Thymus (tissue), 14 donors: ENCODE measurements at places on chromosomes 1 and 21. TPM values are rescaled to one million over a fixed set of nuclear protein-coding genes. Genes with fewer than 3 reads are reported as not detected.

CATSPERE gene
- polyA plus RNA-seq, result 1.3 TPM

- H3K27ac ChIP-seq, result peak overlapping the region; percentile 42
- peaks cover 26% of the 10 kb centered on the region for H3K4me1 ChIP-seq
- peaks cover 17% of the 10 kb centered on the region for H3K27me3 ChIP-seq
- peak overlapping the region; percentile 44 for H3K4me3 ChIP-seq
- no peaks in the 10 kb centered on the region for H3K36me3 ChIP-seq
Observed at GRCh38 chr1:9128166-9128519, 759 bp downstream of the GPR157 start.

DNA sequence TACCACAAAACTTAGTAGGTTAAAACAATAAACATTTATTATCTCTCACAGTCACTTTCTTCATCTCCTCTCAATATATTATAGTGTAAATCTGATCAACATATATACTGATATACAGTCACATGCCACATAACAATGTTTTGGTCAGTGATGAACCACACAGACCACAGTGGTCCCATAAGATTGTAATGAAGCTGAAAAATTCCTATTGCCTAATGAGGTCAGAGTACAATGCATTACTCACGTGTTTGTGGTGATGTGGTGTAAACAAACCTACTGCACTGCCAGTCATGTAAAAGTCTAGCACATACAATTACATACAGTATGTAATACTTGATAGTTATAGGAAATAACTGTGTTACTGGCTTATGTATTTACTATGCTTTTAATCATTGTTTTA lies 30.1 kb downstream of the OLFML3 start:
- no peak for DNase-seq
- H3K4me1 ChIP-seq, result no peaks in the 10 kb centered on the region
- H3K4me3 ChIP-seq, result no peak overlapping the region
- H3K27ac ChIP-seq, result no peak overlapping the region
- no peaks in the 10 kb centered on the region for H3K27me3 ChIP-seq
- H3K36me3 ChIP-seq, result no peaks in the 10 kb centered on the region

DNA sequence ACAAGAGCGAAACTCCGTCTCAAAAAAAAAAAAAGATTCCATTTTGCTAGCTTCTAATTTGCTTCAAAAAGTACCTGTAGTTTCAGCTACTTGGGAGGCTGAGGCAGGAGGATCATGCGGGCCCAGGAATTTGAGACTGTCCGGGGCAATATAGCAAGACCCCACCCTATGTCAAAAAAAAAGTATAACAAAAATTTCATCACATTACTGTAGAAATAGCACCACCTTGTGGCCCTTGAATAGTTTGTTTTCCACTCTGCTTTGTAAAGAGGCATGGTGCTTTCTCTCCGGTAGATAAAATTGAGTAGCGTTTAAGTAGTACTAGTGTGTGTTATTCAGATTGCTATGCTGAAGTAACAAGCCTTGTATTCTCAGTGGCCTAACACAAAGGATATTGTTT lies 18.2 kb upstream of the MSTO1 start:
- peaks cover 3% of the 10 kb centered on the region for H3K36me3 ChIP-seq
- no peak overlapping the region for H3K27ac ChIP-seq
- H3K27me3 ChIP-seq, result no peaks in the 10 kb centered on the region
- peak; percentile 47 for DNase-seq
- H3K4me3 ChIP-seq, result no peak overlapping the region
- H3K4me1 ChIP-seq, result no peaks in the 10 kb centered on the region

GRCh38 chr1:170369417-170369816 lies 162.5 kb upstream of the GORAB start:
- no peaks in the 10 kb centered on the region for H3K4me1 ChIP-seq
- no peak overlapping the region for H3K4me3 ChIP-seq
- no peak overlapping the region for H3K27ac ChIP-seq
